Cerebellar nuclear complex (tissue), 1 donor: ENCODE measurements at places on chromosomes 6 and 20.

DNA sequence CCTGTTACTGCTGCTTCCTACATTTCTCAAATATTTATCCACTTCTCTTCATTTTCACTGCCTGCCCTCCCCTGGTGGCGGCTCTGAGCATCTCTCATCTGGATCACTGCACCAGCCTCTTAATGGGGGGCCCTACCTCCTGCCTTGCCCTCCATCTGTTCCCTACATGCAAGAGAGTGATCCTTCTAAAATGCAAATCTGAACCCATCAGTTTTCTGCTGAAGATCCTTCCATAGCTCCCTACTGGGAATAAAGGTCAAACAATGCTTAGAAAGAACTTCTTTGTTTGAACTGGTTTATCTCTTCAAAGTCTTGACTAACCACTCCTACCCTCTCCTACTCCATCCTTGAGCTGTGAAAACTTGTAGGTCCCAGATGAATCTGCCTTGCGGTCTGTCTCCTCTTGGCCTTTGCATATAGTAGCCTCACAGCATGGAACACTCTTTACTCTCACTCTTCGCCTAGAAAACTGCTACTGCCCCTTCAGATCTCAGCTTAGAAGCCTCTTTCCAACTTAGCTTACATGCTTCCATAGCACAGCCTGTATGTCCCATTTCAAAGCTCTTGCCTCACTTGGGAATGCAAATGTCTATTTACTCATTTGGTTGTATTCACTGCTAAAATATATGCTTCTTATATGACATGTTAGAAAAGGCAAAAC lies 119.3 kb downstream of the QRSL1 start:
- no peak for DNase-seq

DNA sequence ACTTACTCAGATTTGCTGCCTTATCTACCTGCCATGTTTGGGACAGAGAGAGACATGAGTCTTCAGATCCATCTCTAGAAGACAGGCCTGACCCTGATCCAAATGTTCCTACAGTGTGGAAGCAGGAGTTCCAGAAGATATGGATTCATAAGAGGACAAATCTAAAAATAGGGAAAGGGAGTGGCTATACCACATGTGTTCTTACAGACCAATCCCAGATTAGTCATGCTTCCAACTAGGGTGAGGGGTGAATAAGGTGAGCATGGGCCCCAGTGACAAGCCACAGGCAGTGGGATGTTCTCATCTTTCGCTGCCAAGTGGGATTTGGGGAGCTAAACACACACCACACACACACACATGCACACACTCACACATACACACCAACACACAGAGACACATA lies 670.7 kb upstream of the CITED2 start:
- DNase-seq = no peak

- no peak for DNase-seq
Measured at GRCh38 chr6:96864216-96865054, 27.2 kb upstream of the GPR63 start.

DNA sequence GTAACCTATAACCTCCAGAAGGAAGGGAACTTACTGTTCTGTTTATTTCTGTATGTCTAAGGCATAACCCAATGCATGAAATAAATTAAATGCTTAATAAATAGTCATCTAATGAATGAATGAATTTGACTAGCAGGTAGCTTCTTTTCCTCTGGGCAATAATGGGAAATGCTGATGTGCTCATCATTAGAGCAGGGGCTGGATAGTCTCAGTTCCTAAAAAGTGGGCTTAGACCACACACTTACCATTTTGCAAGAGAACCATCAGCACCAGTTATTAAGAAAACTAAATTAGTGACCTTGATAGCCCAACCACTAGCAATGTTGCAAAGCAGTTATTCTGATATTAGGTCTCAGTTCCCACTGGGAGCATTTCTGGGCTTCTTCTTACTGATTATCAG lies 449.7 kb downstream of the CDC5L start:
- no peak for DNase-seq

DNA sequence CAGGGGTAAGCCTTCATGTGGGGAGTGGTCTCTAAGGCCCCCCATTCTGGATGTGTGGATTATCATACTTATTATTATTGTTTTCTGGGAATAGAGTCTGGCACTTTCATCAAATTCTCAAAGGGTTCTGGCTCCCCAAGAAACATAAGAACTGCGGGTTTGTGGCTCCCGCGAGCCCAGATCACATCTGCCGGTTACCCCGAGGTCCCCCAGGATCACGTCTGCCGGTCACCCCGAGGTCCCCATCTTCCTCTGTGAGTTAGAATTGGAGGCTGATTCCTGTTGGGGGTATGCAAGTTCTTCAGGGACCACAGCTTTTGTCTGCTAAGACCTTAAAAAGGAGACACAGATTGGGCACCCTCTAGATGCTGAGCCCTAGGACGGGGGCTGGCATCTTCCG lies 116.7 kb upstream of the FRMD1 start:
- no peak for DNase-seq

GRCh38 chr20:33279261-33279910 lies 3.6 kb upstream of the BPIFB1 start:
- DNase-seq = no peak

- DNase-seq = no peak
Measured at GRCh38 chr6:90233994-90234393, 62.6 kb downstream of the BACH2 start.

GRCh38 chr20:56345911-56346310 lies 12.9 kb upstream of the FAM210B start:
- no peak for DNase-seq

DNA sequence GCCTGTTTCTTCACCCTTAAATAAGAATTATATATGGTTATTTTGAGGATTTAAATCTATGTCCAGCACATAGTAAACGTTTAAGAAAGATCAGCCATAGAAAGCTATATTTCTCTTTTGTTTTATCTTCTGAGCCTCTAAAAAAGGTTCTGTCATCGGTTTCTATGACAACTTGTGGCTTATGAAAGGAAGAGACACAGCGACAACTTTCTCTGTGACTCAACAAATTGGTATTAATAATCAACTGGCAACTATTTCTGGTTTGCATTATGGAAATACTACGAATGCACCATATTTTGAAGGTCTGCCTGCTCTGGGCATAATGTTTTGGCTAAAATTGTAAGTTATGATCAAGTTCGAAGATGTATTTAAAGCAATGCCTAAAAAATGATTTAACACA lies 751.0 kb downstream of the CD109 start:
- DNase-seq = no peak

- no peak for DNase-seq
Measured at GRCh38 chr20:33897313-33897912, 86.3 kb downstream of the CHMP4B start.

DNA sequence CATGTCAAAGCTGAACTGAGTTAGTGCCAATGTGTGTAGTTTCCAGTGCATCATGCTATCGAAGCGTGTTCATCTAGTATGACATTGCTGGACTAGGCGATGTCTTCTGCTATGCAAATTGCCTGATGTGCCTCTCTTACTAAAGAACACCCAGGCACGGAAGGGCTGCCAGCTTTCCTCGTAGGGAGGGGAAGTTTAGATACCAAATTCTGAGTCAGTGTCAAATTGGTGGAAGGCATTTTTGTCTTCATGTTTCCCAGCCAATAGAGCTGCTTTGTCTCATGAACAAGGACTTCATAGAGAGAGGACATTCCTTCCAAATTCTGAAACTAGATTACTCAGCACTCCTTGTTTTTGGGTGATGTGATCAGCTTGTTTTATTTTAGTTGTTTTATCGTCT lies 320.1 kb downstream of the BTBD3 start:
- no peak for DNase-seq
